ENCODE measurements at places on chromosomes 11 and 22. TPM values are rescaled to one million over a fixed set of nuclear protein-coding genes. Genes with fewer than 3 reads are reported as not detected.

FIBIN gene
- polyA plus RNA-seq = 5.8 TPM

SCGB2A2 gene
- polyA plus RNA-seq = not detected

SNX32 gene
- polyA plus RNA-seq = 4.2 TPM

FOLR1 gene
- 52.6 TPM for polyA plus RNA-seq

RPS6KB2 gene
- 40.7 TPM for polyA plus RNA-seq

SIAE gene
- polyA plus RNA-seq = 14.7 TPM

A4GALT gene
- polyA plus RNA-seq = 1.8 TPM

OR8G5 gene
- not detected for polyA plus RNA-seq

RTN4RL2 gene
- 1.3 TPM for polyA plus RNA-seq

OR4X2 gene
- not detected for polyA plus RNA-seq

SCN4B gene
- 7.8 TPM for polyA plus RNA-seq

FJX1 gene
- polyA plus RNA-seq = 5.9 TPM

C11orf87 gene
- polyA plus RNA-seq = 0.04 TPM

CHRDL2 gene
- polyA plus RNA-seq = 0.73 TPM

DPP3 gene
- polyA plus RNA-seq = 13.5 TPM

CARD16 gene
- 18.6 TPM for polyA plus RNA-seq

OR2AG2 gene
- polyA plus RNA-seq = 0.09 TPM

SYT13 gene
- 4.0 TPM for polyA plus RNA-seq

MYOD1 gene
- polyA plus RNA-seq = not detected

OR8D4 gene
- polyA plus RNA-seq = 0.04 TPM

C11orf21 gene
- 2.0 TPM for polyA plus RNA-seq

C22orf23 gene
- polyA plus RNA-seq = 5.4 TPM

GAL3ST3 gene
- polyA plus RNA-seq = 0.19 TPM

TBX10 gene
- not detected for polyA plus RNA-seq

OR52E2 gene
- not detected for polyA plus RNA-seq

SPTBN2 gene
- polyA plus RNA-seq = 6.1 TPM

MTMR3 gene
- polyA plus RNA-seq = 44.7 TPM

OR51B4 gene
- 0.63 TPM for polyA plus RNA-seq

MFRP gene
- polyA plus RNA-seq = not detected

FOLH1 gene
- 21.7 TPM for polyA plus RNA-seq
